ENCODE measurements at places on chromosomes 1 and 21.

DNA sequence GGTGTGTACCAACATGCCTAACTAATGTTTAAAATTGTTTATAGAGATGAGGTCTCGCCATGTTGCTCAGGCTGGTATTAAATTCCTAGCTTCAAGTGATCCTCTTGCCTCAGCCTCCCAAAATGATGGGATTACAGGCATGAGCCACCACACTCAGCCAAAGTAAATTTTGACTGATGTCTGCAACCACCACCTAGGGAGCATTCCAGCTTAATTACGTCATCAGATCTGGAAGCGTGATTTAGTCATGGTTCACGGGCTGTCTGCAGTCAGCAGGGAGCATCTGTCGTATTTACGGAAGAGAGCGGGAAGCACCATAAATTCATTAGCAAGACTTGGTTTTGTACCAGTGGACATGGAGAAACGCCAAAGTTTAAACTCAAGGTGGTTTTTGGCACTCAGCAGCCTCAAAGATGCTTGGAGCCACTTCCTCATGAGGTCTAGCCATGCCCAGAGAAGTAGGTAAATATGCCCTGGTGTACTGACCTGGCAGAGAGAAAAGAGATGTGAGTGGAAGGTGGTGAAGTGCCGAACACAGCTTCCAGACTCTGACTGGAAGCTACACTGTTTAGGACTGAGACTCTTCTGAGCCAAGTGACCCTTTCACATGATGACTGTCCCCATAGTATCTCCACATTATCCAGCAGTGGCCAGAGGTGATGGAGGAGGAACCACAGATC lies 60.8 kb upstream of the SLC35F3 start:
- DNase-seq = no peak

DNA sequence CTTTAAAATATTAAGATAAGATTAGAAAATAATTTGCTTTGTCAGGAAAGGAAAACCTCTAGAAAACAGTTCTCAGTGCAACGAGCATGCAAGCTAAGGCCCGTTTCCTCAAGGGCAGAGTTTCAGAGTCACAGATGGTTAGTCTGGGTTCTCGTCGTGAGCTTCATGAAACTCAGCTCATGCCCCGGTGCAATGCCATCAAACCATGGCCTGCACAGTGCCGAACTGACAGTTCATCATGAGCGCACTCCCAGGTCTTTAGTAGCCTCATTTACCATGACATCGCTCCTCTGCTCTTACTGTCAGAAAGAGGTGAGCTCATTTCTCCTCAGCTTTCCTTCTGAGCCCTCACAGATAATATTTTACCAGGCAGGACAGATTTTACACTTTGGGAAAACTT lies 319.2 kb downstream of the NTNG1 start:
- no peak for DNase-seq

GRCh38 chr21:26887251-26887650 lies 42.0 kb upstream of the ADAMTS1 start:
- no peak for DNase-seq

DNA sequence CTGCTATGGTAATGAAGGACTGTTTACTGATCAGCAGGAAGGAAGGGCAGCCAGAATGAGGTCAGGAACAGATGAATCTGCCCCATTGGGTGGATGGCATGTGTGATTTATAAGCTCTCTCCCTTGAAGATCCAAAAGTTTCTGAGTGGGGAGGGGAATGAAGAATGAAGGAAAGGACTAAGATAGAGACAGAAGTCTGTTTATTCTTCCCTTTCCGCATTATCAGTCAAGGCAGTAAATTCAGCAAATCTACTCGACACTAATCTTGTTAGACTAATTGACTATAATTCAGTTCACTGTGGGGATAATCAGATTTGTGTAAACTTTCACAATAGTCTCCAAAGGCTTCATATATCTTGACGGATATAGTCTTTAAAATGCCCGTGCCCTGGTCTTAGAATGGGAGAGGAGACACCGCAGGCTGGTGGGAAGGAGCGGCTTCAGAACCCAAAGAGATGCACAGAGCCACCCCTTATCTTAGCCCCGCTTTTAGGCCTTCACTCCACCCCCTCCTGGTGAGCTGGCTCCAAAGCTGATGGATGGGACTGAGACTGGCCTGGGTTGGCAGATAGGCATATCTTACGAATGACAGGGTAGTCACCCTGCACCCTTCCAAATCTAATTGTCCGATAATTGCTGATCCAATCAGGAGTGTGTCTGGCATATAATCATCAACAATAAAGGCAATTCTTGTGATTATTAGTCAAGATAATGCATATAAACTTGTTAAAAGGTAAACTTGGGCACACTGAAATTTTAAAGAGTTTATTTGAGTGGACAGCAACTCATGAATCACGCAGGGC lies 76.0 kb upstream of the PPM1J start:
- no peak for DNase-seq

- DNase-seq = no peak
These were observed 42.4 kb downstream of the ABL2 start for GRCh38 chr1:179187043-179187442.

GRCh38 chr1:192707978-192708547 lies 72.1 kb downstream of the RGS13 start:
- no peak for DNase-seq

Data from activated CD4-positive, alpha-beta T cell treated with anti-CD3 and anti-CD28 coated beads, Interleukin-2, amount 50 U/mL, for 1 hour (primary cell).